HFFc6 (cell line): ENCODE measurements at places on chromosomes 11 and 22.

GRCh38 chr11:133015457-133015856, 516.8 kb downstream of the OPCML start:
- no peak overlapping the region for H3K4me3 ChIP-seq
- H3K4me1 ChIP-seq = no peaks in the 10 kb centered on the region
- peaks cover 13% of the 10 kb centered on the region for H3K27me3 ChIP-seq
- DNase-seq = no peak
- no peaks in the 10 kb centered on the region for H3K36me3 ChIP-seq
- no peak overlapping the region for H3K27ac ChIP-seq

GRCh38 chr22:45154383-45154782, 9.3 kb upstream of the NUP50 start:
- peaks cover 34% of the 10 kb centered on the region for H3K36me3 ChIP-seq
- H3K4me1 ChIP-seq = peaks cover 35% of the 10 kb centered on the region
- peak overlapping the region; percentile 53 for H3K27ac ChIP-seq
- peak; percentile 50 for DNase-seq

- H3K4me1 ChIP-seq = no peaks in the 10 kb centered on the region
- no peak overlapping the region for H3K4me3 ChIP-seq
- no peak for DNase-seq
- no peak overlapping the region for H3K27ac ChIP-seq
- no peaks in the 10 kb centered on the region; the same call in 1 of the 2 replicates for H3K36me3 ChIP-seq
- no peaks in the 10 kb centered on the region for H3K27me3 ChIP-seq
Measured at GRCh38 chr11:16669799-16670415, 68.5 kb upstream of the C11orf58 start.

DNA sequence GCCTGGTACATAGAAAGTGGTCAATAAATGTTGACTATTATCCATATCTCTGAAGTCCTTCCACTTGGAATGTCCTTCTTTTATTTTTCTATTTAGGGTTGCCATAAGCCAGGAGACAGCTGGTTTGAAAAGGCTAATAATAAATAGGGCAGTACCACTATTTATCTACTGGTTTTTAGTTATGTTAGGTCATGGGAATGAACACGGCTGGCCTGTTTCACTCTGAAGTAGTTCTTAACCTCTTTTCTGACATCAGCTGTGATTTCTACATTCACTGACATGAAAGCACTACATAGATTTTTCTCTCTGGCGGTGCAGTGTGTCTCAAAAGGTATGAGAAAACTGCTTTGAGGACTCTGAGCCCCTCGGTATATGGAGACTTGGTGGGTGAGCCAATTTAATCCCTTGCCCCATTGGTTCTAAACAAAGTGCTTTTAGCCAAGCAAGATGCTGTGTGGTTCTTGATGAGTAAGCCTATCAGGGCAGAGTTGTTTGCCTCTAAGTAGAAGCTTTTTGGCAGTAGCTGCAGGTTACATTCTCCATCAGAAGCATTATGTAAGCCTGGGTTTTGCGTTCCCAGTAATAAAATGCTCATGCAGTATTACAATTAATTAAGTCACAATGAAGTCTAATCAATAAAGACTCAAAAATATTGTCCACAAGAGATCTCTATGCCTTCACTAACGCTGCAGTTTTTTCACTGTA, 48.7 kb upstream of the APOA1 start:
- H3K4me1 ChIP-seq = peaks cover 57% of the 10 kb centered on the region
- H3K4me3 ChIP-seq = no peak overlapping the region
- H3K36me3 ChIP-seq = no peaks in the 10 kb centered on the region; the same call in 1 of the 2 replicates
- H3K27ac ChIP-seq = no peak overlapping the region
- DNase-seq = no peak

DNA sequence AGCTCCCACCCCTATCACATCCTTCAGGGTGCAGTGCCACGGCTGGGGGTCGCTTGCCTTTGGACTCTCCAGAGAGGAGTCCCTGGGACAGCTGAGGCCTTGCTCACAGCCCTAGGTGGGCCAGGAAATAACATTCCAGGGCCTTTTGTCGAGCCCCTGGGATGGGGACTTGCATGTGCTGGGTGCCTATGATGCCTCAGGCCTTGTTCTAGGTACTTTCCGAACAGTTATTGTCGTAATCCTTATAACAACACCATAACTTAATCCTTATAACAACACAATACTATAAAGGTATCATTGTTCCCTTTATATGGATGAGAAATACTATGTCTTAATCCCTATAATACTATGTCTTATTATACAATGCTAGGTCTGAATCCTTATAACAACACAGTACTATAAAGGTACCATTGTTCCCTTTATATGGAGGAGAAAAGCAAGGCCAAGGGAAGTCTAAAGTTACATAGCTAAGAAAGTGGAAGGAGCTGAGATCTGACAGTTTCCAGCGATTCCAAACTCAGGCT, 236.5 kb downstream of the ST3GAL4 start:
- peaks cover 25% of the 10 kb centered on the region for H3K4me1 ChIP-seq
- H3K36me3 ChIP-seq = no peaks in the 10 kb centered on the region
- no peak overlapping the region for H3K4me3 ChIP-seq
- H3K27ac ChIP-seq = no peak overlapping the region

DNA sequence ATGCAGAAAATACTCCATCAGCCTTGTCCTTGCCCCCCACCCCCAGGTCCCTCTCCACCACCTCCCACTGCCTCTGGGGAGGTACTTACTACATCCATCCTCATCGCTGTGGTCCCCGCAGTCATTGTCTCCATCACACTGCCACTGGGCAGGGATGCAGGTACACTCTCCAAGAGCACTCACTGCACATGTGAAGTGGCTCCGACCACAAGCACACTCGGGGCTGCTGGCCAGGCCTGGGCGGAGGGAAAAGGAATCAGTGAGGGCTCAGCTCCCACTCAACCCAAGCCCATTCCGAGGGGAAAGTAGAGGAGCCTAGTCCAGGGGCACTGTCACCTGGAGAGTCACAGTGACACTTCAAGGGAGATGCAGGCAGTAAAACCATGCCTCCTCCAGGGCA, 15.7 kb downstream of the LRP4 start:
- H3K27ac ChIP-seq = no peak overlapping the region
- no peak for DNase-seq
- no peak overlapping the region for H3K4me3 ChIP-seq
- peaks cover 3% of the 10 kb centered on the region for H3K27me3 ChIP-seq

- DNase-seq = no peak
- H3K36me3 ChIP-seq = no peaks in the 10 kb centered on the region
- H3K27ac ChIP-seq = no peak overlapping the region
- no peak overlapping the region for H3K4me3 ChIP-seq
Measured at GRCh38 chr11:106937111-106937510, 81.2 kb downstream of the GUCY1A2 start.

GRCh38 chr11:119512369-119512768, 89.4 kb upstream of the THY1 start:
- H3K27me3 ChIP-seq = peaks cover 44% of the 10 kb centered on the region
- peaks cover 19% of the 10 kb centered on the region for H3K4me1 ChIP-seq
- no peaks in the 10 kb centered on the region for H3K36me3 ChIP-seq

- H3K4me3 ChIP-seq = no peak overlapping the region
- peaks cover 50% of the 10 kb centered on the region for H3K27me3 ChIP-seq
- H3K36me3 ChIP-seq = no peaks in the 10 kb centered on the region; the same call in 1 of the 2 replicates
- H3K27ac ChIP-seq = no peak overlapping the region
- peaks cover 12% of the 10 kb centered on the region for H3K4me1 ChIP-seq
- no peak for DNase-seq
Measured at GRCh38 chr22:19756288-19757128, 4.1 kb upstream of the TBX1 start.
